ENCODE measurements at places on chromosomes 2 and 18.

DNA sequence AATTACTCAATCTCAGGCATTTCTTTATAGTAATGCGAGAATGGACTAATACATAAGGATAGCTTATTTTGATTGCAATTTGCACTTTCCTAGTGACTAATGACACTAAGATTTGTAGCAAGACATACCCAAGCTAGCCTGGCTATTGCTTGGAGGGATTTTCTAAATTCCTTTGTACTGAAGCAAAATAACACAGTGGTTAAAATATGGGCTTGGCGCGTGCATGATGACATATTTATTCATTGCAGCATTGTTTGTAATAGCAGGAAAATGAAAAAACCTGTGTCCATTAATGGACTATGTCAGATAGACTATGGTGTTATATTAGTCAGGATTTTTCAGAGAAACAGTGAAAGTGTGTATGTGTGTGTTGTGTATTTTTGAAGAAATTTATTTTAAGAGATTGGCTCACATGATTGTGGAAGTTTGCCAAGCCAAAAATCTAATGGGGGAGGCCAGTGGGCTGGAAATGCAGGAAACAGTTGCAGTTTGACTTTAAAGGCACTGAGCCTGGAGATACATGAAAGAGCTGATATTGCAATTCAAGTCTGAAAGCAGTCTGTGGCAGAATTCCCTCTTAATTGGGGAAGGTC, 16.7 kb upstream of the LAPTM4A start:
- DNase-seq, result peak; percentile 83

DNA sequence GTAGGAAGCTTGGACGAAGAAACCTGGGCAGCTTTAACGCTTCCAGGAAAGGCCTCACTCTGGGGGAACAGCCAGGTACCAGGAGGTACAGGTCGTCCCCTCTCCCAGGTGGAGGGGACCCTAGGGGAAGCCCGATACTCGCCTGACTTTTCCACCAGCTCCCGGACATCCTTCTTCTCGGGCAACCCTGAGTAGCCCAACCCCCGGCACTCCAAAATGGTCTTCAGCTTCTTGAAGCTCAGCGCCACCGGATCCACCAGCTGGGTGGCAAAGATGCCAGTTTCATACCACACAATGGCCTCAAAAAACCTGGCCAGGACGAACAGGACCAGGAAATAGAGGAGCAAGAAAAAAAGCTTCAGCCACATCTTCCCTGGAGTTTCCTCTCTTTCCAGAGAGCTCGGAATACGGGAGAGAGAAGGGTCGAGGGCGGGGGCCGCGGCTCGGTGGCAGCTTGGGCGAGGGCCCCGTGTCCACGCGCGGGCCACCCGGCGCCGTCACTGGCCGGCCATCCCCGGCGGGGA, 1.1 kb downstream of the RNF103 start:
- DNase-seq, result peak; percentile 26

DNA sequence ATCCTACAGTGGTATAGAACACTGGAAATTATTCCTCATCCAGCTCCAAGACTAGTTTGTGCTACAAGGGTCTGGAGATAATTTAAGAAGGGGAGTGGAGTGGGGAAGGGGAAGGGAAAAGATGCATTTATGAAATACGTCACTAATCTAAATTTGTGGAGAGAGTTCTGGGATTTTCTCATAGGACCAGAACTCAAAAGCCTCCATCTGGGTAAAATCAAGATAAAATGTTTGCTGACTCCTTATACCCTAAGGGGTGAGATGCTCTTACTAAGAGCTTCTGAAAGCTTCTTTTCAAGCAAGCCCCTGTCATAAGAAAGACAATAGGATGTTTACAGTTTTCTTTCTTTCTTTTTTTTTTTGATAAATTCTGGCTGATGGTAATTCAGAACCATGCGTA, 88.5 kb upstream of the RBMS1 start:
- DNase-seq, result no peak

GRCh38 chr2:117702098-117702497, 112.4 kb upstream of the DDX18 start:
- no peak for DNase-seq

- no peak for DNase-seq
Measured at GRCh38 chr18:3097082-3097481, 84.1 kb upstream of the LPIN2 start.
